ENCODE measurements at places on chromosomes 11 and 22.

- no peak for DNase-seq
Observed at GRCh38 chr11:134062265-134063123, 6.4 kb upstream of the JAM3 start.

DNA sequence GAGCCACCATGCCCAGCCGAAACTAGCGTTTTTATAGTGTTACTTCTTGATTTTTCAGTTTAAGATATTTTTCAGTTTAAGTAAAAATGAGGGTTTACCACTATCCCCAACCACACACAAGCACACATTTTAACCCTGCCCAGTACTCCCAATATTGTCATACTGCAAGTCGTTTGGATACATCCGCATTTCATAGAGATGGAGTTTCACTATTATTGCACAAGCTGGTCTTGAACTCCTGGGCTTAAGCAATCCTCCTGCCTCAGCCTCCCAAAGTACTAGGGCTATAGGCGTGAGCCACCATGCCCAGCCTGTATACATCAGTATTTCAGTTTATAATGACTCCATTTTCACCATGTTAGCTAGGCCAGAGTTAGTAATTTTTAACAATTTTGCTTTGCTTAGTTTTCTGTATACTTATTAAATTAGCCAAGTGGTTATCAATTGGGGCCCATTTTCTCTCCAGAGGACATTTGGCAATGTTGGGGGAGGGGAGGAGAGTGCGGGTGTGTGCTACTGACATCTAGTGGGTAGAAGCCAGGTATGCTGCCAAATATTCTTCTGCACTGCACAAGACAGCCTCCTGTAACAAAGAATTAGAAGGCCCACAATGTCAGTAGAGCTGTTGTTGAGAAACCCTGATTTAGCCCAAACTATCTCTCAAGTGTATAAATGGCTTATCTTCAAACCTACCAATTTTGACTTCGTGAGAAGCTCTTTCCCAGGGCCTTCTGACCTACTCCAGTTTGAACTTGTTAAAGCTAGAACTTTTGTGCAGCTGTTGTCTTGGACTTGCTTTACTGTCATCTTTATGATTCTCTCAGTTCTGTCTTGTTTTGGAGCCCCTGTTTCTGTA lies 7.3 kb downstream of the USP47 start:
- DNase-seq = peak; percentile 72

DNA sequence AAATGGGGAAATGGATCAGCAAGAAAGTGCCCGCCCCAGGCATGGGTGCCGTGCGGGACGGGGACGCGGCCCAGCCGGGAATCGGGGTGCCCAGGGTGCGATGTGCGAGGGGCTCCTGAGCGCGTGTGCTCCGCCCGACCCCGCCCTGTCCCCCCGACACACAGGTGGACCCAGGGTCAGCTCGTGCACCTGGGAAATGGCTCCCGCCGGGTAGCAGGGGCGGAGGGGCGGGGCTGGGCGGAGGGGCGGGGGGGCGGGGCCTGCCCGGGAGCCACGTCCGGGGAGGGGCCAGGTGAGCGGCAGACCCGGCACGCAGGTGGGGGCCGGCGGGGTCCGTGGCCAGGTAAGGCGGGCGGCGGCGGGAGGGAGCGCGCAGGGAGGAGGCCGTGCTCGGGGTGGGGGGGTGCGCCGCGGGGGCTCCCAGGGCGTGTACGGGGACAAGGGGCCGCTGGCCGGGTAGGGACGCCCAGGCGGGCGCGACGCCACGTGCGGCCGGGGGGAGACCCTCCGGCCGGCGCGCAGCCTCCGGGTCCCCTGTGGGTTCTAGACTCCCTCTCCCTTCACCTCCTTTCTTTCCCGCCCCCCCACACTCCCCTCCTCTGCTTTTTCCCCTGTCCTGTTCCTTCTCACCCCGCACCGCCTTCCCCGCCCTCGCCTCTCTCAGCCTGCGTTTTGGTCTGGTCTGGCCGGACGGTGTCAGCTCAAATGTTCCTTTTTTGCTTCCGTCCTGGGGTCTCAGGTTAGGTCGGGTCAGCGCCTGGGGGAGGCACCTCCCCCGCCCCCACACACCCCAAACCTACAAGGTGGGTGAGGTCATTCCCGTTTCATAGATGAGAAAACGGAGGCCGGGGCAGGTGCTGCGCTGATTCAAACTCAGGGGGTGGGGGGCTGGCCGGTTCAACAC lies at the start of gene ARHGAP8:
TSS of gene ARHGAP8 (plus strand) at position 291 of the 904 bp plus-strand sequence. CDS start 33,953 bp downstream, outside the sequence.
- DNase-seq = no peak

DNA sequence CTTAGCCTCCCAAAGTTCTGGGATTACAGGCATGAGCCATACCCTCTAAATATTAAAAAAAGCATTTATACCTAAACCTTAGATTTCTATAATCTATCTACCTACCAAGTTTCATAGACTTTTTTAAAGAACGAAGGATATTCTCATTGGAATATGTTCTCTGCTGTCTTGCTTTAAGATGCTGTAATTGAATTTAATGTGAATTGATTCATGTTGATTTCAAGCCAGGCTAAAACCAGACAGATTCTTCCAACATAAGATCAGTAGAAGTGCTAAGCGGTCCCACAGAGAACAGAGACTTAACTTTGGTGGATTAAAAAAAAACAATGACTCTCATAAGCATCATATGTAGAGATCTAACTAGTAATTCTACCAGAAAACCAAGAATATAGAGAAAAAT lies 14.2 kb downstream of the KREMEN1 start:
- no peak for DNase-seq

GRCh38 chr11:117882311-117882905 lies 6.0 kb upstream of the FXYD6 start:
- no peak for DNase-seq

GRCh38 chr22:20853236-20853660 lies 5.4 kb downstream of the PI4KA start:
- no peak for DNase-seq

GRCh38 chr11:43947003-43947500 lies 4.6 kb downstream of the C11orf96 start:
- DNase-seq = no peak

DNA sequence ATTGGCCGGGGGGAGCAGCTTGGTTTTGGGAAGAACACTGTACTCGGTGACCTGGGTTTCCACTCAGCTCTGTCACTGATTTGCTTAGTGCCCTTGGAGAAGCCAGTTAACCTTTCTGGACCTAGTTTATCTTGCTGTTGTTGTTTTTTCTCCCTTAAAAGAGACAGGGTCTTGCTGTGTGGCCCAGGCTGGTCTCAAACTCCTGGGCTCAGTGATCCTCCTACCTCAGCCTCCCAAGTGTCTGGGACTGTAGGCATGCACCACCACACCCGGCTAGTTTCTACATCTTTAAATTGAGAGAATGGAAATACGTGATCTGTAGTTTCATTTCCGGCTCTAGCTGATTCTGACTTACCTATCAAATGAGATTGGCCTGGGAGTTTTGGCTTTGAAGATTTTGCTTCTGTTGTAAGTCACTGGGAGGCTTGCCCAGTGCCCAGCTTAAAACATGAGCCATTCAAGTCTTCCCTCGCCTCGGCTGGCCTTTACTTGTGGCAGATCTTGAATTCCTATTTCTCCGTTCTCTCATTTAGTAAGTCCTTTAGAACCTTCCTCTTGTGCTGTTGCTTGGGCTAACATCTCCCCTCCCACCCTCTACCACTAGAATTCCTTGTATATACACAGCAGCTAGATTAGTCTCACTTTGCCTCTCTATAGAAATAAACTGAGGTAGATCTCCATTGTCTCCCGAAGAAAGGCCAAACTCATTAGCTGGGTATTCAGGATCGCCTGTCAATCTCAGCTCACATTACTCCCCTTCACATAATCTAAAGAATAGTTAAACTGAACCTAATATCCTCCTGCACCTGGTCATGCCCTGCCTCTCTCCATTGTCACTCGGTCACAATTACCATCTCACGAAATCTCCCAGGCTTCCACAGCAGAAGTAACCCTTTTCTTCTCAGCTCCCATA lies 87.7 kb upstream of the SLC25A18 start:
- no peak for DNase-seq

GRCh38 chr22:46058091-46058420 lies 81.1 kb upstream of the WNT7B start:
- peak; percentile 81 for DNase-seq

DNA sequence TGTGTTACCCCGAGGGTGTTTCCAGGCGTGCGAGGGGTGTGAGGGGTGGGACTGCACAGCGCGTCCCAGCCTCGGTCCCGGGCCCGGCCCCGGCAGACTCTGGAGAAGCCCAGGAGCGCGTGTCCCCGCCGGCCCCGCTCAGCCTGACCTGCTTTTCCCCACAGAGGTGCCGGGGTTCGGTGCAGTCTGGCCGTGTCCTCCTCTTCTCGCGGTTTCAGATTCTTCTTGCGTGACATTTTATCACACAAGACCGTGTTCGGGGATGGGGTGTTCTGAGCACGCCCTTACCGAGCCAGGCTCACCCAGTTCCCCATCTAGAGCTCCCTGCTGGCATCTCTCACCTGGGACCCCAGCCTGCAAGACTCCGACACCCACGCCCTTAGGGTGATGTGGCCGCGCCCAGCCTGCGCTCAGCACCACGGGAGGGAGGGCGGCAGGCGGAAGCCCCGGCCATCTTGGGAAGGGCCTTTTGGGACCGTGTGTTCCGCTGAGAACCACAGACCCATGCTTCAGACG lies 775.6 kb downstream of the BRD1 start:
- DNase-seq = peak; percentile 56

DNA sequence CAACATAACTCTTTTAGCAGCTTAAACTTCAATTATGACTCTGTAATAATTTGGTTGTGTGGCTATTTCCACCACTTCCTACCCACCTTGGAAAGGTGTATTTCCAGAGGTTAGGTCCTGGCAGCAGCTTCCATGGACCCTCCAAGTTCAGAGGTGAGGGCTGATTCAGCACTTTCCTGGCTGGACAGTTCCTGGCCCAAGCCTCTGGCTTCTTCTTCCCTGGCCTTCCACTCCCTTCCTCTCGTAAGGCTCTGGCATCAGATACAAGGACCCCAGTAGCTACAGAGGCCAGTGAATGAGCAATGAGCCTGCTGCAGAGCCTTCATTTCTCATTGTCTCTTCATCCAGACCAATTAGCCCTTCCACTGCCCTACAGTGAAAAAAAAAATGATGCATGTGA lies 98.1 kb upstream of the KIRREL3 start:
- no peak for DNase-seq

- DNase-seq = no peak
Observed at GRCh38 chr11:76241243-76242000, 35.1 kb upstream of the WNT11 start.

DNA sequence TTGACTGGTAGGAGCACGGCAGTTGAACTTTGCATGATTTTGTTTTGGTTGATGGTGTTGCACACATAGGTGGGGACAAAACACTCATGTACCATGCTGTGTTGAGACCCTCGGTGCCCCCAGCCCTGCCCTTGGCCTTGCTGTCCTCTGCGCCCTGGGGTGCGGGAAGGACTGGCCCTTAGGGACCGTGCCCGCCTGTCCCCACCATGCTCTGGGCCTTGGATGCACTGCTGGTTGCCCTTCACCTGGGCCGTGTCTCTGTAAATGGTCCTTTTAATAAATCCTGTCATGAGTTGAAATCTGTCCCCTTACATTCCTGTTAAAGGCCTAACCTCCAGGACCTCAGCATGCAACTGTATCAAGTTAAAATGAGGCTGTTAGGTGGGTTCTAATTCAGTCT lies 102.3 kb upstream of the ANO1 start:
- DNase-seq = no peak

- DNase-seq = no peak
Observed at GRCh38 chr22:32754413-32755041, 47.0 kb upstream of the TIMP3 start.

GRCh38 chr11:130522284-130522961 lies 74.0 kb downstream of the ADAMTS15 start:
- no peak for DNase-seq

GRCh38 chr11:43467958-43468357 lies 109.2 kb downstream of the TTC17 start:
- DNase-seq = no peak

DNA sequence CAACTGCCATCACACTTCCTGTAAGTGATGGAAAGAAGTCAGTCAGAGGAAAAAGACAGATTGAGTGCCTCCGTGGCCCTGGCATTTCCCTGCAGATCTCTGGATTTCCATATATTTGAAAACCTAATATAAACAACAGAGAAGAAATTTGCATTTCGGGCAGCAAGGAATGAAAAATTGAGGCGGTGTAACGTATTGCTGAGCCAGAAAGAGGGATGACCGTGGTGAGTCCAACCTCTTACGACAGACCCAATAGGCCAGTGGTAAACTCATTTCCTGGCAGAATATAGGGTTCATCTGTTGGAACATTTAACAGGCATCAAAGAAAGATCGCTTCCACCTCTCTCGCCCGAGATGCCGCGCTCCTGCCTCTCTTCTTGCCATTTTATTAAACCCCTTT lies 336.5 kb downstream of the MIAT start:
- no peak for DNase-seq

DNA sequence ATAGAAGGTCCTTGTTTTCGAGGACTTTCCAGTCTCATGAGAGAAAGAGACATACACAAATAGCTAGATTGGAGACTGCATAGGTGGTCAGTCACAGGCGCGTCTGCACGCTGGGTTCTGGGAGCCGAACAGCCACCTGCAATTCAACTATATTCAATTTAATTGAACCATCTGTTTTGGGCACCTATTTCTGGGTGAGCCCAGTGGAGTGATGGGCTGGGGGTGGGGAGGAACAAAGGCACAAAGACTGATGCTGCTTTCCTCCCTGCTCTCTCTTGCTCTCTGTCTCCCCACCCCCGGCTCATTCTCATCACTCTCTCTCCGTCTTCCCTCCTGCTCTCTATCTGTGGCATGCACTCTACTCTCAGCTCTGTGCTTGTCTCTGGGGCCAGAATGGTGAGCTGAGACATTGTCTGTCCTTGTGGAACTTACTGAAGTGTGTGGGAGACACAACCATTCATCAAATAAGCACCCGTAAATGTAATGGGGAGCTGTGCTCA lies 48.1 kb upstream of the B3GAT1 start:
- no peak for DNase-seq

DNA sequence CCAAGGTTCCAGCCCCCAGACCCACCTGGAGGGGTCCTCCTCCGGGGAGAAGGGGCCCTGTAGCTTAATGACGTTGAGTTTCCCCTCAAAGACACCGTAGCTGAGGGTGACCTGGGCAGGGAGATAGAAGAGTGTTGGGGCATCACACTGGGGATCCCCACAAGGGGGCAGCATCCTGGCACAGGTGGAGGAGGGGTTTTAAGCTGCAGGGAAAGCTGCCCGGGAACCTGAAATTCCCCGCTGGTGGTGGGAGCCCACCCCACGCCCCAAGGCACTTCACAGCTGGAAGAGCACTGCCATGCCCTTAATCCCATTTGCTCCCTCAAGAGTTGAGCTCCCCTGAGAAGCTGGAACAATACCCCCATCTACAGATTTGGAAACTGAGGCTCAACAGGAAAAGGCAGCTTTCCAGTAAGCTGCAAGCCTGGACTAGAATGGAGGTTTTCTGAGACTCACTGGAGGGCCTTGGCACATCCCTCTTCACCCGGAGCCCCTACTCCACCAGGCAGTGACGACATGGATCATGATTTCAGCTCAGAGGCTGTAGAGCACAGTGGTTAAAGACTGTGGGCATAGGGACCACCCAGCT lies 13.7 kb downstream of the MFNG start:
- DNase-seq = peak; percentile 35

GRCh38 chr11:92762121-92762540 lies 207.3 kb upstream of the MTNR1B start:
- DNase-seq = no peak

DNA sequence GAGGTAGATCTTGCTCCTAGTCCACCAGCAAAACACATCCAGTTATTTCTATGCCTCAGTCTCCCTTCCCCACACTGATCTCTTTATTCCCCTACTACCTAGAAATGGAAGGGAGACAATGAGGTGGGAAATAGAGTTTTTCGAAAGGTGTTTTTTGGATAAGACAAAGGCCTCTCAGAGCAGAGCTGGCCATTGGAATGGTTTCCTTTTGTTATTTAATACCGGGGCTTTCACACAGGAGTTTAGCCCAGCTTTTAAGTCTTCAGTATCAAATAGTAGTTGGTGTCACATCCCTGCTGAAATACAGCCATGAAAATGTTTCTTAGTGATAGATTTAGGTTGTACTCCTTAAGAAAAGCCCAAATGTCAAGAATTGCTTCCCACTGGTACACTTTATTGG lies 65.4 kb upstream of the B3GAT1 start:
- DNase-seq = no peak

Measured in activated CD4-positive, alpha-beta T cell treated with anti-CD3 and anti-CD28 coated beads, Interleukin-10, Interleukin-2, amounts not matched to agents 100 ng/mL and 50 ng/mL, durations not matched to agents 16 hours and 8 hours (primary cell).